ENCODE measurements at places on chromosomes 5 and 9. TPM values are rescaled to one million over a fixed set of nuclear protein-coding genes. Genes with fewer than 3 reads are reported as not detected.

The EHMT1 gene
- 76.2 TPM for total RNA-seq

The LIFR gene
- 43.0 TPM for total RNA-seq

The SLC26A2 gene
- 6.8 TPM for total RNA-seq

The KIAA1958 gene
- total RNA-seq, result 5.2 TPM

The CFAP77 gene
- total RNA-seq, result not detected

The SOX30 gene
- 0.33 TPM for total RNA-seq

The LRRC14B gene
- not detected for total RNA-seq

The GFRA3 gene
- total RNA-seq, result 0.49 TPM

The AGPAT2 gene
- total RNA-seq, result 35.5 TPM

The CKMT2 gene
- 4.6 TPM for total RNA-seq

The LCN15 gene
- not detected for total RNA-seq

The TIGD6 gene
- 1.6 TPM for total RNA-seq

The CER1 gene
- 0.99 TPM for total RNA-seq

GRCh38 chr5:72698481-72698880 is 118.0 kb upstream of the TNPO1 start:
- no peak overlapping the region for H3K4me3 ChIP-seq
- no peaks in the 10 kb centered on the region for H3K36me3 ChIP-seq
- no peak for DNase-seq

- no peak overlapping the region for H3K4me3 ChIP-seq
- H3K4me1 ChIP-seq, result no peaks in the 10 kb centered on the region
- no peak overlapping the region for H3K27ac ChIP-seq
- no peak for DNase-seq
Measured at GRCh38 chr9:111622626-111623025, 8.5 kb upstream of the DNAJC25 start.

GRCh38 chr9:10855847-10856246 is 243.0 kb upstream of the PTPRD start:
- DNase-seq, result no peak
- H3K27me3 ChIP-seq, result no peaks in the 10 kb centered on the region
- H3K36me3 ChIP-seq, result no peaks in the 10 kb centered on the region
- H3K4me3 ChIP-seq, result no peak overlapping the region
- H3K4me1 ChIP-seq, result no peaks in the 10 kb centered on the region

DNA sequence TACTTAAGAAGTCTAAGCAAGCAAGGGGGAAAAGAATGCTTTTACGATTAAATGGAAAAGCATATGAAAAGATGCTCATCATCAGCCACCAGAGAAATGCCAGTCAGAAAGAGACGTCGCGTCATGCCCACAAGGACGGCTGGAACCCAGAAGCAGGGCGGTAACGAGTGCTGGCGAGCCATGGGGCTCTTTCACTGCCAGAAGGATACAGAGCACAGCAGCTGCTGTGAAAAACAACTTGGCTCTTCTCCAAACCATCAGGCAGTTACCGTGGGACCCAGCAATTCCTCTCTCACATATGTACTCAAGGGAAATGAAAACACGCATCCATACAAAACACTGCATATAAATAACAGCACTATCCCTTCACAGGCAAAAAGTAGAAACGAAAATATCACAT is 95.5 kb downstream of the CAMSAP1 start:
- no peak overlapping the region for H3K27ac ChIP-seq
- H3K4me3 ChIP-seq, result no peak overlapping the region
- DNase-seq, result no peak
- H3K36me3 ChIP-seq, result peaks cover 78% of the 10 kb centered on the region
- H3K27me3 ChIP-seq, result no peaks in the 10 kb centered on the region
- H3K4me1 ChIP-seq, result no peaks in the 10 kb centered on the region

DNA sequence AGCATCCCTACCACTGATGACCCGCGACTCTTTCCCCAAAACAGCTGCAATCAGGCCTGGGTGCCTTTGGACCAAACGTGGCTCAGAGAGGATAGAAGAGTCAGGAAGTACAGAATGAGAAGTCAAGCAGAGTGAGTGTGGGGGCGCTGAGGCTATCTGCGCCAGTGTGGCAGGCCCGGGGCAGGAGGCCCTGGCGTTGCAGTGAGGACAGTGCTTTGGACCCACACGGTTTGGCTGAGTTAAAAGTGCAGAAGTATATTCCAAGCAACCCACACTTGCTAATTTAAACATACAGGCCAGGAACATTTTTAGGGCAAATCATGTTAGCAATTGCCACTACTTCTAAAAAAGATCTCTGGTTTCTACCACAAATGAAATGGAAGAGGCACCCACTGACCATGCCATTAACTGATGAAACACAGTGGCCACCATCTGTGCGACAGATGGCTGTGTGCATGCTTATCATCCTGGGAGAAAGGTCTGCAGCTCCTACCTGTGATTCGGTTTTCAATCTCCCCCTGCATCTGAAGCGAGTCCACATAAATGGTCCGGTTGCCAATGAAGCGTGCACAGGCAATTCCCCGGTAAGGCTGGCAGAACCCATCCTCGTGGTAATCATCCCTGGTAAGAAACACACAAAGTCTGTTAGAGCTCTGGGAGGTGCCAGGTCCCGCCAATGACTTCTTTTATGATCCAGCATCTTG is 213.0 kb downstream of the ROR2 start:
- DNase-seq, result no peak
- H3K27me3 ChIP-seq, result no peaks in the 10 kb centered on the region
- H3K4me3 ChIP-seq, result no peak overlapping the region
- H3K27ac ChIP-seq, result peak overlapping the region; percentile 22
- peaks cover 38% of the 10 kb centered on the region for H3K36me3 ChIP-seq

- no peaks in the 10 kb centered on the region for H3K4me1 ChIP-seq
- no peaks in the 10 kb centered on the region for H3K36me3 ChIP-seq
- no peak for DNase-seq
- H3K4me3 ChIP-seq, result no peak overlapping the region
Measured at GRCh38 chr9:78788101-78788500, 491.2 kb downstream of the PSAT1 start.

DNA sequence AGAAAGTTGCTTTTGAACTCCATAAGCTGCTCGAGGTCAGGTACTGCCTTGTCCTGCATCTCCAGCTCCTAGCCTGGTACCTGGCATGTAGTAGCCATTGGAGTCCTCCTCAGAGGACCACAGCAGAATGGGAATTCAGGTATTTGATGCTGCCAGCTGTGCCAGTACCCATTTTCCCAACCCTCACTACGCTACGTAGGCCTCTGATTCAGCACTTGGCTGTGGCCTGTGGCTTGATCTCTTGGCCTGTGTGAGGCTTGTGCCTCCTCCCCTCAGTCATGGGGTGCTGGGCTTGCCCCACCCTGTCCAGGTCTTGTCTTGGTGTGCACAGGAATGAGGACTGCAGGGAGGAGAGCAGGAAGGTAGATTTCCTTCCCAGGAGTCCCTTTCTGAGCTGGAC is 11.8 kb downstream of the OTULIN start:
- no peak overlapping the region for H3K4me3 ChIP-seq
- no peaks in the 10 kb centered on the region for H3K27me3 ChIP-seq
- peaks cover 20% of the 10 kb centered on the region for H3K4me1 ChIP-seq

DNA sequence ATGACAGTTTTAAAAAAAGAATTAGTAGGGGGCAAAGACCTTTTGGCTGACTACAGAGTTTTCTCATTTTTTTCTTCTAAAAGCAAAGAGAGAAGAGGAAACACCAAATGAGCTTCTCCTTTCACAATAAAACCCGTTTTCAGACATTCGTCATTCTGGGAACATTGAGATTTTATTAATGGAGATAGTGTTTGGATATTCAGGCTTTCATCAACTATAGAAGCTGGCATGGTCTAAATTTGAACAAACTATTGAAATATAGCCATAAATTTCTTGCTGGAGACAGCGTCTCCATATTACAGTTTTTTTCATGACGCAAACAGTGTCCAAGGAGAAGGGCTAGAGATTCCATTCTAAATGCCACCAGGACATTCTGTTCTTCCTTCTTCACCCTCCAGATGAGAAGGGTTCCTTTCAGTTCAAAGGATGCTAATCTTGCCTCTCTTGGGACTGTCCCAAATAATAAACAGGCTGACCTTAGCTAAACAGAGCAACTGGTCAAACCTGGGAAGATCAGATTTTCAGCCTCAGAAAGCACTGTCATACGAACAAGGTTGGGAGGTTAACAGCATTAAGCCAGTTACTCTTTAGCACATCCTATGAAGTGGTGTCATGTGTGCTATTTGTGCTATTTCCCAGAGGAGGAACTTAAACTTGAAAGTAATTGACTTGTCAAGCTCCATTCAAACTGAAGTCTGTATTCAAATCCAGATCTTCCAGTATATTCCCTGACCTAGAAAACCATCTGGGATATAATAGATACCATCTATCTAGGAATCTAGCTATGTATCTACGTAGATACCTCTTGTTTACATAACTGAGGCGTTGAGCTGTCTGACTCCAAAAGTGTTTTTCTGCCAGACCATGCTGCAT is 125.6 kb downstream of the LPAR1 start:
- H3K27ac ChIP-seq, result peak overlapping the region; percentile 61
- DNase-seq, result no peak
- no peaks in the 10 kb centered on the region for H3K27me3 ChIP-seq
- no peak overlapping the region for H3K4me3 ChIP-seq
- no peaks in the 10 kb centered on the region for H3K36me3 ChIP-seq

GRCh38 chr9:92639791-92640271 is 30.1 kb downstream of the IPPK start:
- H3K4me3 ChIP-seq, result no peak overlapping the region
- H3K36me3 ChIP-seq, result peaks cover 59% of the 10 kb centered on the region
- no peak overlapping the region for H3K27ac ChIP-seq
- no peaks in the 10 kb centered on the region for H3K27me3 ChIP-seq
- DNase-seq, result peak; percentile 32

- H3K4me3 ChIP-seq, result no peak overlapping the region
- no peaks in the 10 kb centered on the region for H3K4me1 ChIP-seq
- no peak for DNase-seq
- no peak overlapping the region for H3K27ac ChIP-seq
Measured at GRCh38 chr5:73030995-73031394, 75.2 kb downstream of the FCHO2 start.

DNA sequence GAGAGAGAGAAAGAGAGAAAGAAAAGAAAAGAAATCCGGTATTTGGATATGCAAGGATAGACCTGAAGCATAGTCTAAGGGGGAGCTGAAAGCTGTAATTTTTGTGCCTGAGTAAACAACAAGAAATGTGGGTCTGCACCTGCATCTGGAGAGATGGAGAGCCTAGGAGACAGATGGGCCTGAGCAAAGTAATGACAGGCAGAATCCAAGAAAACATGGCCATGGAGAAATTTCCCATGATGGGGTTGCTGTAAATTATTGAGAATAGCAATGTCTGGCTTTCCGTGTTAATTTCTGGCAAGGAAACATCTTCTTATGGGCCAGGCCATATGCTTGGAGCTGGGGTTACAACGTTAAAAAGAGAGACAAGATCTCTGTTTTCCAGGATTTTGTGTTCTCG is 40.2 kb downstream of the YIPF5 start:
- no peaks in the 10 kb centered on the region for H3K36me3 ChIP-seq
- no peak overlapping the region for H3K4me3 ChIP-seq
- H3K27me3 ChIP-seq, result no peaks in the 10 kb centered on the region
- H3K27ac ChIP-seq, result no peak overlapping the region
- H3K4me1 ChIP-seq, result no peaks in the 10 kb centered on the region

- no peak for DNase-seq
- H3K36me3 ChIP-seq, result no peaks in the 10 kb centered on the region
- H3K4me3 ChIP-seq, result no peak overlapping the region
- H3K27ac ChIP-seq, result no peak overlapping the region
- no peaks in the 10 kb centered on the region for H3K4me1 ChIP-seq
Measured at GRCh38 chr5:32928761-32929160, 217.6 kb downstream of the NPR3 start.

DNA sequence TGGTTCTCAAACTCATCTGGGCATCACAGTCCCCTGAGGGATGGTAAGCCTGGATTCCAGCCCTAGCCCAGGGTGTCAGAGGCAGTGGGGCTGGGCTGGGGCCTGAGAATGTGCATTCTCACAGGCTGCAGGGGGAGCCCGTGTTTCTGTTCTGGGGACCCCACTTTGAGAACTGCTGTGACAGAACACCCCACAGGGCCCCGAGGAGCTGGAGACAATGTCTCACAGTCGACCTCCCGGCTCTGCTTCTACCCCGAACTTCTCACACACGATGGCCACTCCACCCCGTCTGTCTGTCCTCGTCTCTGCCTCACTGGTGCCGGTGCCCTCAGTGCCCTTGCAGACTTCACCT is 130.0 kb downstream of the CACNA1B start:
- H3K27ac ChIP-seq, result no peak overlapping the region
- H3K36me3 ChIP-seq, result no peaks in the 10 kb centered on the region

DNA sequence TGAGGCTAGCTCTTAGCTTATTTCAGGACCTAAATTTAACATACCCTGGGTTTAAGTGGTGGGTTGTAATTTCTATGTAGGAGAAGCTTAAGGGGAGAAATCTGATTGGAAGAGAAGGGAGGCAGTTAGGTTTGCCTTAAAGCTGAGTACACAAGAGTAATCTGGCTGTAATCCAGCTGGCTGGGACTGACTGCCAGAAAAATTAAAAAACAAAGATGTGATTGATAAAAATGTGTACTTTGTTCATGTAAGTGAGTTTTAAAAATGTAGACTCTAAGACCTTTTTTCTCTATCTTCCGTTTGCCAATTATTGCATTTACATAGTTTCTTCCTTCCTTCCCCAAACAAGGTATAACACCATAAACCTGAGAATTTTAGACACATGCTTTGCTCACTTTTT is 17.5 kb upstream of the MSMP start:
- H3K4me3 ChIP-seq, result no peak overlapping the region
- no peak for DNase-seq
- no peaks in the 10 kb centered on the region for H3K36me3 ChIP-seq
- H3K27me3 ChIP-seq, result no peaks in the 10 kb centered on the region
- peaks cover 17% of the 10 kb centered on the region for H3K4me1 ChIP-seq
- peak overlapping the region; percentile 54 for H3K27ac ChIP-seq

GRCh38 chr5:53490747-53491146 is 10.3 kb downstream of the FST start:
- no peaks in the 10 kb centered on the region for H3K27me3 ChIP-seq
- no peaks in the 10 kb centered on the region for H3K4me1 ChIP-seq
- no peak overlapping the region for H3K27ac ChIP-seq
- no peak overlapping the region for H3K4me3 ChIP-seq
- DNase-seq, result no peak

DNA sequence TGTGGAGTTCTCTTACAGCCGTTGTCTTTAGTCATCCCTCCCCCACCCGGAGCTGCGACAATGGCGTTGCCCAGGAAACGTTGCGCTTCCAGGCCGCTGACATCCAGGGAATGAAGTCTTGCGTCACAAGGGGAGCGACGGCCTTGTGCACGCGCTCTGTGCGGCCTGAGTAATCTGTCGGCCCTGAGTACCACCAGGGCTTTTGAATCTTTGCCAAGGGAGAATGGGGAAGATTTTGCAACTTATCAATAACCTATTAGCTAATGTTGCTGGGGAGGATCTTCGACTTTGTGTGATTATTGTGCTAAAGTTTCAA is at the start of gene SOX30:
Gene SOX30 (minus strand): TSS at position 62 of the 316 bp plus-strand sequence. CDS start 360 bp downstream, outside the sequence.
- no peaks in the 10 kb centered on the region for H3K27me3 ChIP-seq
- DNase-seq, result no peak
- H3K4me3 ChIP-seq, result peak within 1 kb of the TSS; percentile 34
- H3K4me1 ChIP-seq, result peaks cover 10% of the 10 kb centered on the region
- no peaks in the 10 kb centered on the region for H3K36me3 ChIP-seq

DNA sequence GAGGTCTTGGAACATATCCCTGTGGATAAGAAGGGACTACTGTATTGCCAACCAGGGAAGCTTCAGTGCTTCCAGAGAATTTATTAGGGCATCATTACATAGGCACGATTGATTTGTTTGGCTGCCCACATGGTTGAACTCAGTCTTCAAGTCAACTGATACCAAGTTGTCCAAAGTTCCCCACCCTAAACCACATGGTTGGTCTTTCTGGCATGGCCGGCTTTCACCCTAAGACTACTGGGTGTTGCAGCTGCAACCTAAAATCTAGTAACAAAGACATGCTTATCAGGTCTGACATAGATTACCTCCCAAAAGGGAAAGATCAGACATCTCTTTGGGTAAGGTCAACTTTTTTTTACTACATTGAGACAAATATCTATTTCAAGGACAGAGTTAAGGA is 37.0 kb downstream of the FAF2 start:
- no peaks in the 10 kb centered on the region for H3K27me3 ChIP-seq
- H3K27ac ChIP-seq, result no peak overlapping the region
- H3K4me3 ChIP-seq, result no peak overlapping the region
- DNase-seq, result no peak
- H3K36me3 ChIP-seq, result peaks cover 7% of the 10 kb centered on the region

Data from sigmoid colon (tissue), 7 donors.